ENCODE measurements at places on chromosomes 13 and 19. TPM values are rescaled to one million over a fixed set of nuclear protein-coding genes. Genes with fewer than 3 reads are reported as not detected.
A peak's percentile ranks its signal among the peaks of the same experiment; 100 is the strongest.

GRCh38 chr13:74132776-74133656 is 1.2 kb downstream of the KLF12 start:
- no peaks in the 10 kb centered on the region for H3K27me3 ChIP-seq
- H3K4me3 ChIP-seq, result peak overlapping the region; percentile 97
- H3K4me1 ChIP-seq, result peaks cover 42% of the 10 kb centered on the region
- peak overlapping the region; percentile 100 for H3K27ac ChIP-seq
- H3K36me3 ChIP-seq, result peaks cover 11% of the 10 kb centered on the region

GRCh38 chr13:33169273-33169980 is 116.1 kb downstream of the STARD13 start:
- no peak overlapping the region for H3K4me3 ChIP-seq
- no peaks in the 10 kb centered on the region for H3K36me3 ChIP-seq
- H3K4me1 ChIP-seq, result no peaks in the 10 kb centered on the region
- peaks cover 14% of the 10 kb centered on the region for H3K27me3 ChIP-seq

DNA sequence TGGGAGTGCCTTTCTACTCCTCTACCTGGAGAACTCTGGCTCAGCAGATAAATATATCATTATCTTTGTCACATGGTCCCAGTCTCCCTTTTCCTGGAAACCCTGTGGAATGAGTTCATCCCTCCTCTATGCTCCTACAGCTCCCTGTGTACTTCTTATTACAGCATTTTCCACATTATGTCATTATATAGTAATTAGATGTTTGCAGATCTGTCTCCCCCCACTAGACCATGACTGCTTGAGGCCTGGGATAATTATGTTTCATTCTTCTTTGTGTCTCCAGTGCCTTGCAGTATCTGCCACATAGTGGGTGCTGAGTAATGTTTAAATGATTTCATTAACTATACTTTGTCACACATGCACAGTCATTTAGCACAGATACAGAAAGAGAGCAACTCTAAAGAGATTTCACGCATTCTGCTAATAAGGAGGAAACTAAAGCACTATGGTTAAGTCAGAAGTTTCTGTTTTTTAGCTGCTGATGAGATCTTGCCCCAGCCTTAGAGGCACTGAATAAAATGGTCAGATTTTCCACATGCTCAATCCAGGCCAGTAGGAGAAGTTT is 66.1 kb upstream of the DIAPH3 start:
- H3K4me3 ChIP-seq, result no peak overlapping the region
- no peak overlapping the region for H3K27ac ChIP-seq
- no peaks in the 10 kb centered on the region for H3K4me1 ChIP-seq
- H3K27me3 ChIP-seq, result peaks cover 30% of the 10 kb centered on the region
- H3K36me3 ChIP-seq, result no peaks in the 10 kb centered on the region

ZNF613 gene
- total RNA-seq, result 7.7 TPM

KLK15 gene
- total RNA-seq, result not detected

GRCh38 chr13:95002126-95002525 is 289.8 kb upstream of the SOX21 start:
- H3K36me3 ChIP-seq, result no peaks in the 10 kb centered on the region
- H3K4me3 ChIP-seq, result no peak overlapping the region
- no peak overlapping the region for H3K27ac ChIP-seq
- no peak for DNase-seq
- no peaks in the 10 kb centered on the region for H3K4me1 ChIP-seq

DNA sequence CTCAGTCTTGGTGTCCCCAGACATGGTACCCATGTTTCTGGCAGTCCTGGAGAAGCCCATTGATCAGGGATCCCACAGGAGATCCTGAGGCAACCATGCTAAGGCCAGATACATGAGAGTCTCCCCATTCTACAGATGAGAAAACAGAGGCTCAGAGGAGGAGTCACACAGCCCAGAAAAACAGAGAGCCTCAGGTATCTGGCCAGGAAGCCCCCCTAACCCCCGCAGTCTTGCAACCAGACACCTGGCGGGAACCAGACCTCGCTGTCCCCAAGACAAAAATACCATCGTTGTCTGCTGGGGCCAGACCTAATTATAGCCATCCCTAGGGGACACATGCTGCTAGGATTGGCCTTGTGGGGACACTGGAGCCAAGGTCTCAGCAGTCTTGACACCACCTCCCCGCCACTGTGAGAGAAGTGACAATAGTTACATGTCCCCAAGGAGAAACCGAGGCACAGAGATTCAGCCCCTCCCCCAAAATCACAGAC is 1.6 kb upstream of the PDE4C start:
- no peak for DNase-seq
- H3K27me3 ChIP-seq, result peaks cover 63% of the 10 kb centered on the region
- no peak overlapping the region for H3K4me3 ChIP-seq
- peaks cover 18% of the 10 kb centered on the region for H3K4me1 ChIP-seq
- H3K27ac ChIP-seq, result no peak overlapping the region
- no peaks in the 10 kb centered on the region for H3K36me3 ChIP-seq

GRCh38 chr13:38602266-38602665 is 84.6 kb upstream of the FREM2 start:
- no peak for DNase-seq
- H3K4me1 ChIP-seq, result no peaks in the 10 kb centered on the region
- peaks cover 3% of the 10 kb centered on the region for H3K27me3 ChIP-seq
- no peak overlapping the region for H3K4me3 ChIP-seq
- H3K27ac ChIP-seq, result no peak overlapping the region

PTH2 gene
- not detected for total RNA-seq

GRCh38 chr19:821231-821824 is 427 bp downstream of the PLPPR3 start:
- peaks cover 24% of the 10 kb centered on the region for H3K27me3 ChIP-seq
- H3K36me3 ChIP-seq, result peaks cover 4% of the 10 kb centered on the region
- DNase-seq, result no peak
- no peaks in the 10 kb centered on the region for H3K4me1 ChIP-seq

- no peak overlapping the region for H3K27ac ChIP-seq
- H3K36me3 ChIP-seq, result no peaks in the 10 kb centered on the region
- no peaks in the 10 kb centered on the region for H3K27me3 ChIP-seq
- DNase-seq, result no peak
- no peak overlapping the region for H3K4me3 ChIP-seq
Observed at GRCh38 chr13:34779171-34779570, 162.9 kb upstream of the NBEA start.

- no peak overlapping the region for H3K4me3 ChIP-seq
- H3K27me3 ChIP-seq, result no peaks in the 10 kb centered on the region
- peaks cover 18% of the 10 kb centered on the region for H3K4me1 ChIP-seq
- H3K27ac ChIP-seq, result peak overlapping the region; percentile 16
- DNase-seq, result peak; percentile 74
- no peaks in the 10 kb centered on the region for H3K36me3 ChIP-seq
Observed at GRCh38 chr13:48749699-48750473, 96.2 kb downstream of the CYSLTR2 start.

CEACAM8 gene
- not detected for total RNA-seq

DNA sequence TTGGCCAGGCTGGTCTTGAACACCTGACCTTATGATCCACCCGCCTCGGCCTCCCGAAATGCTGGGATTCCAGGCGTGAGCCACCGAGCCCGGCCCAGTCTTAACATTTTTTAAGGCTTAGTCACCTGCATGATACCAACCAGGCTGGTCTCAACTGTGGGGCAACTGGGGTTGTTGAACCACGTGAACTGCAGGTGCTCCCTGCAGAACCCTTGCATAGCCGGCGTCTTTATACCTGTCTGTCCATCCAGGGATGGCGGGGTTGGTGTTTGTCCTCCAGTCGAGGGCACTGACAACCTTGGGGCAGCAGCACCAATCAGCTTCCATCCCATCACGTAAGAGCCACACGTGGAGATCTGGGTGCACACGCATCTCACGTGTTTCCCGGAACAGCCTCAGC is 24.8 kb upstream of the LILRA2 start:
- peaks cover 14% of the 10 kb centered on the region for H3K4me1 ChIP-seq
- no peak overlapping the region for H3K4me3 ChIP-seq
- peaks cover 19% of the 10 kb centered on the region for H3K27me3 ChIP-seq
- H3K27ac ChIP-seq, result no peak overlapping the region
- H3K36me3 ChIP-seq, result peaks cover 4% of the 10 kb centered on the region
- no peak for DNase-seq

DNA sequence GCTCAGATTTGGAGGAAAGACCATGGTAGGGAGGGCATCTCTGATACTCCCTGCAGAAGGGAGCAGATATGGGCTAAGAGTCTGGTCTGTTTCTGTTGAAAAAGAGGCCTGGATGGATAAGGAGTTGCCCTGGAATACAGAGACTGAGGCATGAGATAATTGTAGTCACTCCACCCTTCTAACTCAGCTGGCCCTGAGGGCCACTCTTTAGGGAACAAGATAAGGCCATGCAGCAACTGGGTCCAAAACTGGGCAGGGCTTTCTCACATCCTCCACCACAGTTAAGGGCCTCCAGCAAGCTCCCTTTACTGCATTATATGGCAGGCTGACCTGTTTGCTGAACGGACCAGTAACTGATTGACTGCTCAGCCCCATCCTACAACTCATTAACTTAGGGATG is 1.3 kb downstream of the ZNF749 start:
- no peak for DNase-seq
- H3K27ac ChIP-seq, result no peak overlapping the region
- H3K27me3 ChIP-seq, result no peaks in the 10 kb centered on the region
- peaks cover 24% of the 10 kb centered on the region for H3K4me1 ChIP-seq
- peaks cover 52% of the 10 kb centered on the region for H3K36me3 ChIP-seq

GRCh38 chr19:55648585-55649267 is 714 bp downstream of the CCDC106 start:
- peak overlapping the region; percentile 43 for H3K4me3 ChIP-seq
- H3K27me3 ChIP-seq, result no peaks in the 10 kb centered on the region
- H3K36me3 ChIP-seq, result peaks cover 12% of the 10 kb centered on the region

- no peaks in the 10 kb centered on the region for H3K4me1 ChIP-seq
- no peak overlapping the region for H3K4me3 ChIP-seq
- peaks cover 49% of the 10 kb centered on the region for H3K36me3 ChIP-seq
- no peak overlapping the region for H3K27ac ChIP-seq
Observed at GRCh38 chr19:1425102-1425837, 12.9 kb upstream of the RPS15 start.

ZNF682 gene
- 5.5 TPM for total RNA-seq

GRCh38 chr19:797528-798414 is 519 bp downstream of the PTBP1 start:
- peaks cover 40% of the 10 kb centered on the region for H3K4me1 ChIP-seq
- DNase-seq, result peak; percentile 92
- H3K36me3 ChIP-seq, result peaks cover 38% of the 10 kb centered on the region
- H3K27ac ChIP-seq, result peak overlapping the region; percentile 83

GRCh38 chr13:113402471-113403254 is 38.7 kb upstream of the GRTP1 start:
- H3K27ac ChIP-seq, result no peak overlapping the region
- no peaks in the 10 kb centered on the region for H3K36me3 ChIP-seq
- H3K4me1 ChIP-seq, result no peaks in the 10 kb centered on the region

- no peak overlapping the region for H3K27ac ChIP-seq
- H3K27me3 ChIP-seq, result no peaks in the 10 kb centered on the region
- no peaks in the 10 kb centered on the region for H3K4me1 ChIP-seq
- H3K4me3 ChIP-seq, result no peak overlapping the region
- no peaks in the 10 kb centered on the region for H3K36me3 ChIP-seq
Observed at GRCh38 chr13:67094952-67095351, 135.2 kb downstream of the PCDH9 start.

DNA sequence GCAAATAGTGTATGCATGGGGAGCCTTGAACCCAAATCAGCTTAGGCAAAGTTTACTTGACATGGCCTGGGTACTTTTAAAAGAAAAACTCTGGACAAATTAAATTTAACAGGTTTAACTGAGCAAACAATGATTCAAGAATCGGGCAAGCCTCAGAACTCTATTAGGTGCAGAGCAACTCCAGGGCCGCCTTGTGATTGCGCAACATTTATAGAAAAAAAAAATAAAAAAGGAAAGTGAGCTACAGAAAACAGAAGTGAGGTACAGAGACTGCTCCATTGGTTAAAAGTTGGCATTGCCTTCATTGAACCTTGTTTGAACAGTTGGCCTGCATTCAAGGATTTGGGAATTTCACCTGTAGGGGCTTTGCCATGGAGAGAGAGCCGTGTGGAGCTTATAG is 421.0 kb upstream of the TSHZ3 start:
- H3K4me3 ChIP-seq, result no peak overlapping the region
- H3K27me3 ChIP-seq, result no peaks in the 10 kb centered on the region

C1QTNF9 gene
- total RNA-seq, result not detected

CCL25 gene
- not detected for total RNA-seq

GRCh38 chr13:52599848-52600603 is 42.2 kb upstream of the HNRNPA1L2 start:
- H3K4me1 ChIP-seq, result peaks cover 10% of the 10 kb centered on the region
- peak; percentile 22 for DNase-seq
- H3K27me3 ChIP-seq, result peaks cover 14% of the 10 kb centered on the region

DNA sequence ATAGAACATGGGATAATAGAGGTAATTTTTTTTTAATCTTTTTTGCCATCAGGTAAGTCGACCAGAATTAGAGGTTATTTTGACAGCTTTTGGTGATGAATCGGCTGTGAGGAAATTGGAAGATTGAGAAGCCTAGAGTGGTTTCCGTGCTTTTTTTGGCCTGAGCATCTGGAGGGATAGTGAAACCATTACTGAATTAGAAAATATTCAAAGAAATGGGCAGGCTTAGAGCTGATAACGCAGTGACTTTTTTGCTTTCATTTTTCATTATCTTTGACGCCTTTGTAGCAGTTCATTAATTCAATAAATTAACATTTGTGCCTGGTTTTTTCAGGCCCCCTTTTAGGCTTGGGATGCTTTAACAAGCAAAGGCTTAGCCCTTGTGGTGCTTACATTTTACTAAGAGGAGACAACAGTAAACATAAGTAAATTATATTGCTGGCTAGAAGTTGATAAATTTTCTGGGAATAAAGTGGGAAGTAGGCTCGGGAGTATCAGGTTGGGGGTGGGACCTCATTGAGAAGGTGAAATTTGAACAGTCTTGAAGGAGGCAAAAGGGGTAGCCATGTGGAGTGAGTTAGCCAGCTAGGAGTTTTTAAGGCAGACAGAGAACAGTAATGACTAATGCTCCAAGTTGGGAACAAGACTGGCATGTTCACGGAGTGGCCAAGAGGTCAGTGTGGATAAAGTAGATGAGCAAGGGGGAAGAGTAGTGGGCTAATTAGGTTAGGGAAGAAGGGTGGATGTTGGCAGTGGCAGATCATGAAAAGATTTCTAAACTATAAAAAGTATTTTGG is 36.5 kb downstream of the GTF2F2 start:
- no peak overlapping the region for H3K4me3 ChIP-seq
- peaks cover 44% of the 10 kb centered on the region for H3K36me3 ChIP-seq
- no peaks in the 10 kb centered on the region for H3K4me1 ChIP-seq
- no peak for DNase-seq

DNA sequence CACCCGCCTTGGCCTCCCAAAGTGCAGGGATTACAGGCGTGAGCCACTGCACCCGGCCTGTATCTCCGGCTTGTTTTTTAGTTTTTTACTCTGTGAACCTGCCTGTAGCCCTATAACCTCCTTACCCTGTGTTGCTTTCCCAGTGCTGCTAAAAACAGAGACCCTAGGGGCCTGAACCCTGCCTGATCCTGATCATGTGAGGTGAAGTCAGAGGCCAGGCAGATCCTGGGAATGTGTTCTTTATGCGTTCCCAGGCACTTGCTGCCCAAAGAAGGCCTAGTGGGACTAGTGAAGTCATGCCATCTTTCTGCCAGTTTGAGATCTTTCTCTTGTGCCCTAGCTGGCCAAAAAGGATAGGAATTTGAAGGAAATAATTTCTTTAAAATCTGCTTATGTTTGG is 4.6 kb downstream of the UBA2 start:
- peaks cover 34% of the 10 kb centered on the region for H3K4me1 ChIP-seq
- peaks cover 53% of the 10 kb centered on the region for H3K36me3 ChIP-seq
- no peak overlapping the region for H3K27ac ChIP-seq
- H3K4me3 ChIP-seq, result no peak overlapping the region
- DNase-seq, result no peak
- H3K27me3 ChIP-seq, result no peaks in the 10 kb centered on the region

C13orf42 gene
- not detected for total RNA-seq

- DNase-seq, result no peak
- no peaks in the 10 kb centered on the region for H3K36me3 ChIP-seq
- no peak overlapping the region for H3K4me3 ChIP-seq
- H3K27me3 ChIP-seq, result no peaks in the 10 kb centered on the region
- no peak overlapping the region for H3K27ac ChIP-seq
Observed at GRCh38 chr19:27660428-27660827, 1552.5 kb downstream of the UQCRFS1 start.

MICU2 gene
- total RNA-seq, result 34.0 TPM

KL gene
- total RNA-seq, result 0.05 TPM
